ENCODE measurements at places on chromosomes 3 and 15.
A peak's percentile ranks its signal among the peaks of the same experiment; 100 is the strongest.

DNA sequence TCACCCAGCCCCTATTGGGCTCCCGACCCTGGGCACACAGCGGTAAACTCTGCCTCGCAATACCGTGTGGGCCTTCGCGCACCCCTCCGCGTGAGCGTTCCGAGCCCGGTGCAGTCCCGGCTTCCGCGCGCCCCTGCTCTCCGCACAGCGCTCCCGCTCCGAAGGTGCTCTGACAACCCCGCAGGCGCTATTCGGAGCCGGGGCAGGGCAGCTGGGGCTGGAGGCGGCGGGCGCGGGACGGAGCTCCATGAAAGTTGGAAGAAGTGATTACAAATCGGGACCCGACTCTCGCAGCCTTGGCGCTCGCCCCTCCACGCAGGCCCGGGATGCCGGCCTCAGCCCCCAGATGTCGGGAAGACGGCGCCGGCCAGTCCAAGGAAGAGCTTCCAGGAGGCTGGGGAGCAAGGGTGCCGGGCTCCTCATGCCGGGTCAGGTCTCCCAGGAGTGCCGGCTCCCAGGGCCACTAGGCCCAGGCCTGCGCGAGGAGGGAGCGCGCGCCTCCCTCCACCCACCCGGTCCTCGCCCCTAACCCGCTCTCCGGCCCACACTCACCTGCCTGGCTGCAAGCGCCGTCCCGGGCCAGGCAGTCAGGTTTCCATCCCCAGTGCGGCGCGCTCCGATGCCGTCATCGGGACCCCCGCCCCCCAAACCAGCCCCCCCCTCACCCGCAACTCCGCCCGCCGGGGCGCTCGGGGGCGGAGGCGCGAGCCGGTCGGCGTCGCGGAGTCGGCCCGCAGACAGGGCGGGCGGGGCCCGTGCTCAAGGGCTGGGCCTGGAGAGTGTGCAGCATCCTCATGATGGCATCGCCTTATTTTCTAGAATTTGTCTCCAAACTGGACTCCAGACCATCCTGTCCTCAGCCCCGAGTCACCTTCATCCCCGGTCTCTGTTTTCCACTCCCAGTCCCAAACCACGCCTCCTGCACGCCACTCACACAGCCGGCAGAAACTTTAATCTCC lies at the start of gene KIF7:
TSS of gene KIF7 (minus strand) at position 621 of the 959 bp plus-strand sequence. CDS start 2,537 bp downstream, outside the sequence.
- peak; percentile 94 for DNase-seq

DNA sequence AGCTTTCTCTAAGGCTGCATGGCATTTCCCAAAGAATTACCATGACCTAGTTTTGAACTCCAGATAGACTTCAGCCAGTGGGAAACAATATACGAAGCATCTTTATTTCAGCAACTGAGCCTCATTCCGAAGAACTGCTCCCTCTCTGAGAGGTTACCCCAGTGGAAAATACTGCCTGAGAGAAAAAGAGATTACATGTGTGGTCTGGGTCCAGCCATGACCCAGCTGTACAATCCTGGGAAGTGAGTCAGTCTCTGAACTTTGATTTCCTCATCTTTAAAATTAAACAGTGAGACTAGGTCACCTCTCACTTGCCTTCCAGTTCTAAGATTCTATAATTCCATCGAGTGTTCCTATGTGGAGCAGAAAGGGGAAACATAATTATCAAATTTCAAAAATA lies 42.4 kb downstream of the TNIK start:
- DNase-seq, result peak; percentile 84

- DNase-seq, result no peak
These were observed 1239.7 kb upstream of the ALCAM start for GRCh38 chr3:104126864-104127553.

- peak; percentile 76 for DNase-seq
These were observed 36.4 kb downstream of the FAM3D start for GRCh38 chr3:58630076-58630709.

DNA sequence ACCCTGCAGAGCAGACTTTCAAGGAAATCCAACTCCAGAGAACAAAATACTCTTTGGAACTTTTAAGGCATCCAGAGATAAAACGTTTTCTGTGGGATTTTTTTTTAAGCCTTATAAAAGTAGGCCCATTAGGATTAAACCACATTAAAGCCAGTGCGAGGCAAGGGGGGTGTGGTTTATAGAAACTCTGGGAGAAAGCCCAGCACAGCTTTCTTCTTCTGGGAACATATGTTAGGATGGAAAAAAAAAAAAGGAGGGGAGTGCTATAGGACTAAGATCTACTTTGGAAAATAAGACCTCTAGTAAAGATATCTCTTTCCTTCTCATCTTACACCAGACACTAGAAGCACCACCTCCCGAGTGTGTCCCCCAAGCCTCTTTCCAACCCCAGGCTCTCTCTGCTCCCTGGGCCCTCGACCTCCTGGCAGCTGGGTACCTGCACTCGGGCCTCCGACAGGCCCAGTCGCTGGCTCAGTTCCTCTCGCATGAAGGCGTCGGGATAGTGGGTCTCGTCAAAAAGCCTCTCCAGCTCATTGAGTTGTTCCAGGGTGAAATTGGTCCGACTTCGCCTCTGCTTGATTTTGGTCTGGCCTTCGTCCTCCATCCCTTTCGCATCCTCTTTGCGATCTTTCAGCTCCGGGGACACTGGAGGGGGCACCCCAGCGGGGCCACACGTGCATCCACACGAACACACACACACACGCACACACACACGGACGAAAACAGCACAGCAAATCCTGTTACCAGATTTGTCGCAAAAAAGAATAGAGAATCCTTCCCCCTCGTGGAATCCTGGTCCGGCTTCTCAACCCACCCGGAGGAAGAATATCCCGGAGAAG lies 3.8 kb downstream of the SHOX2 start:
- no peak for DNase-seq

GRCh38 chr3:37825744-37826400 lies 35.8 kb upstream of the CTDSPL start:
- DNase-seq, result no peak

- no peak for DNase-seq
These were observed 516.8 kb upstream of the PROK2 start for GRCh38 chr3:72301779-72302178.

DNA sequence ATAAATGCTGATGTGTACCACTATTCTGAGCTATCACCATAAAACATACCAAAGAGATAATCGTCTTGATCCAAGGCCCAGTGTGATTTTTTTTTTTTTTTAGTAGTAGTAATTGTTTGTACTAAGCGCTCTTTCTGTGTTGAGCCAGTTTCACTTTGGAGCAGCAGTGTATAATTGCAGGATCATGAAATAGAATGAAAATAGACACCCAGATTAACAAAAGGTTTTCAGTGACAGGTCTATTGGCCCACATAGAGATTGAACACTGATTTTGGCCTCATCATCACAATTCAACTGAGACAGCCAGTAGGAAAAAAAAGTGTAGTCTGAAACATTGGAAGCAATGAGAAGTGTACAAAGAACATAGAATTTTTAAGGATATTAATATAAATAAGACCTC lies 749.8 kb downstream of the NAALADL2 start:
- no peak for DNase-seq

DNA sequence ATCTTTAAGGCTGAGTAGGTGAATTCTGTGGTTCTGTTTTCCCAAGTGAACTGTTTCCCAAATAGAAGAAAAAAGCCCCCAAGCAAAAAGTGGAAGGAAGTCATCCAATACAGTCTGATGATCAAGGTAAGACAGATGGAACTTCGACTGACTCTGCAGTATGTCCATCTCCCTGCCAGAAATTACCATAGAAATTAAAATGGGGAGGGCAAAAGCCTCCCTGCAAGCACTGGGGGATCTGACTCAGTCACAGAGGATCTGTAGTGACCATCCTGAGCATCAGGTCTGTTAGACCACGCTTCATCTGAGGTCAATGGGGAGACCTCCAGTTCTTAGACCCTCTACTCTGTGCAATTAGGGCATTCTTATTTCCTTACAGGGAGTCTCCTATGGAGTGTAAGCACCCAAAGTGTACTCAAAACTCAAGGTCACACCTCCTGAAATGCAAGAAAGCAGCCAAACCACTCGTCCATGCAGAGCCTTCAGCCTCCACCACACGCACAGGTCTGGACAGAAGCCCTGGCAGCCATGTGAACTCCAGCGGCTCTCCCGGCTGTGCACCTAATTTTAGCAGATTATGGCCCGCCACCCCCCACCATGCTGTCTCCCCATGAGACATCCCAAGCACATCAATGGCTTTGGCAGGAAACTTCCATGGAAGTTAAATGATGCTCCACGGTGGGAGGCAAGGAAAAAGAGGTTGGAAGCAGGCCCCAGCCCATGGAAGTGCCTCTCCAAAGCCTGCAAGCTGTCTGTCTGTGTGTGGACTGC lies 348.7 kb downstream of the NTRK3 start:
- no peak for DNase-seq

DNA sequence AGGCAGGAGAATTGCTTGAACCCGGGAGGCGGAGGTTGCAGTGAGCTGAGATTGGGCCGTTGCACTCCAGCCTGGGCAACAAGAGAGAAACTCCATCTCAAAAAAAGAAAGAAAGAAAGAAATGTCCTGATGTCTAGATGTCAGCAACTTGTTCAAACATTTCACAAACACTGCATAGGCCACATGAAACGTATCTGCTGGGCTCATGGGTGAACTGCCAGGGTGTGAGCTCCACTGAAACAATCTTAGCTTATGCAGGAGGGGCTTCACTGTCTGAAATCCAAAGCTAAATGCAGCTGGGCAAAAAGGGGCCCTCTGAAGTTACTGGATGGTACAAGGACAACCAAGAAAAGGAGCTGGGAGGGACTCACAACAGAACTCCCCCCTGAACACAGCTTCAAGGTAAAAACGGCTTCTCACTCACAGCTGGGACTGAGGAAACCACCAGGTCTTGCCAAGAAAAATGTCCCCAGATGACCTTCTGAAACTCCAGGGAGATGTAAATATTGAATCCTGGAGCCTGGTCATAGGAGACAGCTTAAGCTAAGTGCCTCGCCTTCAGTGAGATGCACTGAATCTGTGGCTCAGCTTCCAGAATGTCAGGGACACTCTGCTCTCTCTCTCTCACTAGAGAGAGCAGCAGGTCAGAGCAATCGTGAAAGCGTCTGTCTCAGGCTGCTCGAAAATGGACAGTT lies 31.9 kb downstream of the SEC61A1 start:
- DNase-seq, result no peak

GRCh38 chr3:142553741-142554140 lies 24.8 kb downstream of the ATR start:
- no peak for DNase-seq

Data from AG20443 (cell line).